ENCODE measurements at places on chromosomes 4 and X.

- no peak for DNase-seq
Observed at GRCh38 chr4:98068495-98068894, 74.8 kb downstream of the STPG2 start.

DNA sequence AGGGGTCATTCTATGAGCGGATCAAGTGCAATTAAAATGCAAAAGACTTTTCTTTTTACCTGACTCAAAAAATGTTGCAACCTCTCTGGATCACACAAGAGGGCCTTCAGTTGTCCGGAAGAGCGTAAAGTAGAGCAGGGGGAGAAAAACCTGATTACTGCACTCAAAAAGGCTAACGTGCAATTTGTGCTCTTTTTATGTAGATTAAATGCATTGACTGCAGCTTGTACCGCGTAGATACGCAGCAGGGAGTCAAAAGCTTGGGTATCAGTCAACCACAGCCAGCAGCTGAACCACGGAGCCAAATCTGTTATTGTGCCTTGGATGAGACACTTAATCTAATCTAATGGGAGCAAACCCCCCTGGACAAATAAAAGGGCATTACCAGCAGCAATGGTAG lies 107.3 kb upstream of the RAI2 start:
- DNase-seq, result no peak

DNA sequence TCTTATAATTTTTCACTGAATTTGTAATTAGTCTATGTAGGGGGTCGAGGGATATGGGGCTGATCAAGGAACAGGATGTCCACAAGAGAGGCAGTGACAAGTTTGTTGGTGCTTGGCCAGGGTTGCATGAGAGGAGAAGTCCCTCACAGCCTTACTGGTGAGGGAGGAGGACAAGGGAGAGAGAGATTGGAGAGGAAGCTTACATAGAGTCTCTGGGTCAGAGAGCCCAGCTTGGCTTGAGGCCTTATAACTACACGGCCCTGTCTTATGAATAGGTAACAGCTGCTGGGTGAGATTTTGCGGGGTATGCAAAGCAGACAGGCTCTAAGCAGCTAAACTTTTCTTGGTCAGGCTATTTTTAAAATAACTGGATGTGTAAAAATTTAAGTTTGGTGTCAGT lies 37.9 kb upstream of the OTUD4 start:
- no peak for DNase-seq

DNA sequence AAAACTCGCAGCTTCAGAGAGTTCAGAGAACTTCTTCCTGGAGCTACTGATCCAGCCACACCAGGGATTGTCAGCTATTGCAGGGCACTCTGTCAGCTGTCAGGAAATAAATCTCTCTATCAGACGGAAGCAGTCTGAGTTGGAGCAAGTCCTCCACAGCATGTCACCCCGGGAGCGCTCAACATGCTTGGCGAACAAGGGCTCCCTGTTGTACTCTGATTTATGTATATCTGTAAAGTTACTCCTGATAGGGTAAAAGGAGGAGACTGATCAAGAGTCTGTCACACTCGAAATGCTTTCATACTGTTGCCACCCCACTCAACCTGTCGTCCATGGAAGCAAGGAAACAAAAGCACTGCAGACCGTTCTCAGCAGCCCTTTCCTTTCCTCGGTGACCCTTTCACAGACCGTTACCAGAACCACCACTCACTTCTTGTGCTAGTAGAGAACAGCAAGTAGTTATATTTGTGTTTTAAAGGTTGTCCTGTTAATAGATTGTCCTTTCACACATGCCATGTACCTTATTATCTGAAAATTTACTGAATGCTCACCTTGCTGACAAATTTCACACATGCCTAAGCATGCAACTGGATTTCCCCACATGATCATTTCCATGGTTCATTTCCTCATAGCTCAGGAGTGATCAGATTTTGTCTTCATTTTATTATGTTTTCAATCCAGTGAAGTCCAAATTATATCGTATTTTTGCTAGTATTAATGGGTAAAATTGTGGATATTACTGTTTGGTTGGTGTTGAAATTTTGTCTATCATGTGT lies 2108.9 kb upstream of the TENM3 start:
- peak; percentile 25 for DNase-seq

GRCh38 chrX:50609796-50610195 lies 139.2 kb upstream of the DGKK start:
- no peak for DNase-seq

GRCh38 chr4:6275898-6276806 lies 6.5 kb downstream of the WFS1 start:
- DNase-seq, result no peak

GRCh38 chrX:133171962-133172708 lies 46.0 kb downstream of the TFDP3 start:
- no peak for DNase-seq

DNA sequence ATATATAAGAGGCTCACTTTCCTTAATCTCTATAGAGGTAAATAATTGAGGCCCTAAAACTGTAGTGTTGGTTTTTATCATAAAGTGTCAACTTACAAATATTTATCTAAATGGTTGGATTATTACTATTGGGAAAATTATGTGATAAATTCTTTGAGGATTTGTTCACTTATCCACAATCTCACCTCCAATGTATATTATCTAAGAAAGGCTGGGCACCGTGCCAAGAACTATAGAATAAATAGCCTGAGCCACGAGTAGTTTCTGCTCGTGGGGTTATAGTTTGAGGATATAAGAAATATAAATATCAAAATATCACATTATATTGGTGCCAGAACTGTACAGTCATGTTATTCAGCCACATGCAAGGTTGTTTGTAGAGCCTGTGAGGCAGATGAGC lies 177.9 kb downstream of the VEGFC start:
- no peak for DNase-seq

GRCh38 chr4:54730581-54730980 lies 72.8 kb downstream of the KIT start:
- DNase-seq, result no peak

DNA sequence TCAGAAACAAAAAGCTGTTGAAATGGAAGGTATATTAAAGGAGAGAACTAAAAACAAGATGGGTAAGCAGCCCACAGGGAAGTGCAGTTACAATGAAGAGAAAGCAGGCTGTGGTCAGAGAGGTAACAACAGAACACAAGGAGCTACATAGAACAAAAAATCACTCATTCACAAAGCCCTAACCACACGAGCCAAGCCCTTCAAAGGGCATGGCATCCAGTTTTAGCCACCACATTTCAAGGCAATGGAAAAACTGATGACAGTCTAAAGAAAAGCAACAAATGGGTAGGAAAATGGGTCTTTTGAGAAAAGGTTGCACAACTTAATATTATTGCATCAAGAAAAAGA lies 37.5 kb downstream of the KDR start:
- no peak for DNase-seq

DNA sequence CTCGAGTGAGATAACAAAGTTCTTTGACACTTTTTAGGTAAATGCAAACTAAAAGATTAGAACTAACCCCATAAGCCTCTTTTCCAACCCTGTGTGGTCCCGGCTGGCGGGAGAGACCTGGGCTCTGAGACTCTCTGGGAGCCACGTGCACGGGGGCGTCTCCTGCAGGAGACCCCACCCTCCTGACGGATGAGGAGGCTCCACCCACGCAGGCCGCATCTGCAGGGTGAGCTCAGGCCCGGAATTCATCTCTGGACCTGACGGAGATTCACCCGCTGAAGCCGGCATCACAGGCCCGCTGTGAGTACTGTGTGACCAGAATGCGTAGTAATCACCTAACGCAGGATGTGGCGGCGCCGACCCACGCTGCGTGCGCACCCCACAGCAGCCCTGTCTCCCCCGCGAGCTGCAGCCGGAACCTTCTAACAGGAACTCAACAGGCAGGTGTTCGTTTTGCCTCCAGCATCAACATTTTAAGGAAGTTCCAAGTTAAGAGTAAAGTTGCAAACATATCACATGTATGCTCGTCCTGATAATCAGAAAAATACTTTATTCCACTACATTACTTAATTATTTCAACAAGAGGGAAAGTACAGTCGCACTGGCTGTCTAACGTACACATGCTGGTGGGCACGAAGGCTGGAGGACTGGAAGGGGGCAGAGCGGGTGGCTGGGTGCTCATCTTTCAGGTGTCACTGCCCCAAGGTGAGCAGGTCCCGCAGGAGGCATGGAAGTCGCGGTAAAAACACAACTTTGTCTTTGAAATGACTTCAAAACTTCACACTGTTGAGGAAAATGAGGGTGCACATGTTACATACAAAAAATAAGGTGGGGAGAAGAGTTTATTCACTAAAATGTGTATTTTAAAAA lies 44.5 kb downstream of the FGFRL1 start:
- DNase-seq, result peak; percentile 83

DNA sequence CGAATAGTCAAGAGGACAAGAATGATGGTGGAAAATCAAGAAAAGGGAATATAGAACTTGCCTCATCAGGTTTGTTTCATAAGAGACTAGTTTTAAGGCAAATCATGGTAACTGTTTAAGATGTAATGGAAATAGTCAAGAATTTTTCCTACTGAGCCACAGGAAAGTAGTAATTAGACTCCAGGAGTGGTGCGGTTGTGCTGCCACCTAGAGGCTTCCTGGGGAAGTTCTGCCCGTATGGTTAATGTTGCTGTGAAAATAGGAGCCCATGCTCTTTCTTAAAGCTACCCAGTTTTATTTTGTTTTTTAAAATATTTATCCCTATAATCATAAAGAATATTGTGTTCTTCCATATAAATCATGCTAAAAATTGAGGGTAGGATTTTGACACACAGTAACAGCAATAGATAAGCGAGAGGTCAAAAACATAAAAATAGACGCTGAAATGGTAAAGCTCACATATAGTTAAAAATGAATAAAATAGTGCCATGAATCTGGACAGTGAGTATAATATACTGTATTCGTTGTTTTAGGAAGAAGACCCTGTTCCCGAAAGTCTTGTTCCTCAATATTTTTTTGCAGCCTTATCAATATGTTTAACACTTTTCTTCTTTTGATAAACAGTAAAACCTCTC lies 87.0 kb downstream of the PHOX2B start:
- DNase-seq, result peak; percentile 39
